ENCODE measurements at places on chromosomes 11 and 22.

DNA sequence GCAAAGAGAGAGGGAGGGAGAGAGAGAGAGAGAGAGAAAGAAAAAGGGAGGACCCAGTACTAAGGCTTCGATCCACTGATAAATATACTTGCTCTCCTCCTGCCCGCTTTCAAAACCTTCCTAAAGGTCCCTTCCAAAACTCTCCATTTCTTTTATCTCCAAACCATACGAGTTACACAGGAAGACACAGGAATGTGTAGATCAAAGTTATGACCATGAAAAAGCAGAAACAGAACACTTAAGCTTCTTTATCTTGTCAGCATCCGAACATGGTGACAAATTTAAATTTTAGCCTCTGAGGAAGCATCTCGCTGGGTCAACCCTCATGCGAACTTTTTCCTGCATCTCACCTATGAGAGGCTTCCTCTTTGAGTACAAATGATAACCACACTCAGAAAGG is 29.2 kb upstream of the POGLUT3 start:
- no peak for DNase-seq

GRCh38 chr22:25085930-25086901 is 113.4 kb upstream of the CRYBB3 start:
- no peak for DNase-seq

DNA sequence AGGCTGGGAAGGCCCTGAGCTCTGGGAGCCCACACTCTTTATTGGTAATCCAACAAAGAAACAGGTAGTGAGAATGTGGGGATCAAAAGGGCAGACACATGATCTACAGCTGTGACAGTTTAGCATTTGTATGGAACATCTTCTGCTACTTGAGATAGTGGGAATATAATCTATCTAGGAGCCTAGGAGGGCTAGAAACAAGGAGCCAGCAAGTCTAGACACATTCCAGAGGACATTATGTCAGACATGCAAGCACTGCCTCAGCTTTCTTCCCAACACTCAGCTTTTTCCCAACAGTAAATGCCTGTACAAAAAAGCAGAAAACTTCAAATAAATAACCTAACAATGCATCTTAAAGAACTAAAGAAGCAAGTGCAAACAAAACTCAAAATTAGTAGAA is 1150.6 kb upstream of the RAG2 start:
- no peak for DNase-seq

DNA sequence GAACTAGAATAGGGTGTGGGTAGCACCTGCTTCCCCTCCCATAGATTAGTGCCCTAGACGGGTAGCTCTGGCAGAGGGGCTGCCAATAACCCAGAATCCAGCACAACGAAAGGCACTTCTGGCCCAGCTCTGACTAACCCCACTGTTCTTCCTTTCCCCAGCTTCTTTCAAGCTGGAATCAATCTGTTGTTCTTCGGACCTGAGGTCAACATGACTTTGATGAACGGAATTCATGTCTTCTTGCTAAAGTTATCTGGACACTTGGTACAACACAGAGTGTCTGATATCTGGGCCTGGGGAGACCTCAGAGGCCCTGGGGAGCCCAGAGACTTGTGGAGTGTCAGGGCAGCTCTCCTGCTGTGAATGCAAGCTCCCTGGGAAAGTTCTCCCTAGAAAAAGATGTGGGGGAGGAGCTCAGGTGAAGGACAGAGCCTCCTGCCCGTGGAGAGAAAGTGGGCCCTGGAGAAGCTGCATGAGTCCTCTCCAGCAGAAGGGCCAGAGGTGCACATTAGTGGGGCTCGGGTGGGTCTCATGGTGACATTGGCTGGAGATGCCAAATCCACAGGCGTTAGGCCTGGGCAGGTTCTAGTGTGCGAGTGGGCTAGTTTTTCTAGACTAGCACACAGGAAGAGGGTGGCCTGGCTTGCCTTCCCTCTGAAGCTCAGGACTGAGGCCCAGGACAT is 6.3 kb downstream of the KCNJ11 start:
- no peak for DNase-seq

- DNase-seq: no peak
These were observed 8.9 kb downstream of the OLFML1 start for GRCh38 chr11:7494086-7494745.

DNA sequence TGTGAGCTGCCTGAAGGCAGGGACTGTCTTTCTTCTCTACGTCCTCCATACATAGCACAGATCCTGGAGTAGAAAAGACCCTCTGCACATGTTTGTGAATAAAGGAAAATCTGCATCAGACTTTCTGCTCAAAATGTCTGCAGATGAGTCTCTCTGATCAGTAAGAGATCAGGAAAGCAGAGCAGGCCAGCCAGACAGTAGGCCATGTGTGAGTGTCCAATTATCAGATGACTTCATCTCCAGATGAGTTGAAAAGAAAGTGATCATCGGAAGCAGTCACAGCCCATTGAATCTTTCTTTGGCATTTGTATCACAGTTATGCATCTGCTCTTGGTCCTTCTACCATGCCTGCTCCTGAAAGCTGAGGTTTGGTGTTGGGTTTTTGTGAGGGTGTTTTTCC is 298.7 kb upstream of the NCAM1 start:
- no peak for DNase-seq

DNA sequence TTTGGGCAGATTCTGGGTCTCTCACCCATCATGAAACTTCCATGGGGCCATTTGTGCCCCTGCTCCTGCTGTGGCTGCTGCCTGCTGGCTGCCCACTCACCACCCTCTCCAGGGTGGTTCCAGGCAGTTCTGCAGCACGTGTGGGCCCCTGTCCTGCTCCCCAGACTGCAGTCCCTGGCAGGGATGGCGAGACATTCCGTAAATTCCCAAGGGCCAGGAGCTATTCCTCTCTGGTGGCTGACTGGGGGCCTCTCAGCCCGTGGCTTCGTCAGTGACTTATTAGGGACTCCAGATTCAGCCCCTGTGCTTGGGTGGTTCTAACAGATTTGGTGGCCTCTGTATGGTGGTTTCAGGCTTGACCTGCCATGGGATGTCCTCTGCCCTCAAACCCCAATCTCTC is 3.9 kb upstream of the SLC22A8 start:
- no peak for DNase-seq

- DNase-seq: no peak
These were observed 1402.6 kb downstream of the FAM181B start for GRCh38 chr11:81331088-81331487.

- DNase-seq: no peak
These were observed 335.5 kb upstream of the CHORDC1 start for GRCh38 chr11:90558328-90558865.

- peak; percentile 35 for DNase-seq
These were observed 141.2 kb upstream of the TIMP3 start for GRCh38 chr22:32660292-32660691.

DNA sequence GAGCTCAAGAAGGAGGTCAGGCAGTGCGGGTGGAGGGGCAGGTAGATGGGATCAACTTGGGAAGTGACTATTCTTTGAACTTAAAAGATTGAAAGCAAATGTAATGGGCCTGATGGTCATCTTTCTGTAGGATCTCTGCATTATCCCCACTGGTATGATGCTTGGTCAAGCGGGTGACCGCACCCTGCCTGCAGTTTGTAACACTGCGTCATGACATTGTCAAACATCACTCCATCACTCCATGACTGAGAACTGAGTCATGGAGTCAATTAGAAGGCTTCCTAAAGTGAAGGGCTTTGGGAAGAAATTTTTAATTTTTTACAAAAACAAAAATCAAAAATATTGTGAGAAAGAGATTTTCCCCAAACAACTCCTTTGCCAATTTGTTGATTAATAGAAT is 62.4 kb upstream of the BMAL1 start:
- no peak for DNase-seq

DNA sequence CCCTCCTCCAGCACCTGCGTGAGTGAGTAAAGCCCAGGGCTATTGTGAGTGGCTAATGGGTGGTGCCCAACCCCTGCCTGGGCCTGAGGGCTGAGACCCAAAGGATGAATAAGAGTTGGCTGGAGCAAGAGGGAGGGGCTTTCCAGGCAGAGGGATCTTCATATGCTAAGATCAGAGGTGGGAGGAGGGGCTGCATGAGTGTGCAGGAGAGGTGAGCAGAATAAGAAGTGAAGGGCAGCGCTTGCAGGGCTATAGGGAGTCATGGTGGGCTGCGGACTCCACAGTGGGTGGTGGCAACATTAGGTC is 3.9 kb downstream of the EMID1 start:
- DNase-seq: no peak
